AG09319 (cell line): ENCODE measurements at places on chromosomes 2 and 18.
A peak's percentile ranks its signal among the peaks of the same experiment; 100 is the strongest.

GRCh38 chr2:855177-855576 is 95.5 kb upstream of the SNTG2 start:
- DNase-seq = no peak

DNA sequence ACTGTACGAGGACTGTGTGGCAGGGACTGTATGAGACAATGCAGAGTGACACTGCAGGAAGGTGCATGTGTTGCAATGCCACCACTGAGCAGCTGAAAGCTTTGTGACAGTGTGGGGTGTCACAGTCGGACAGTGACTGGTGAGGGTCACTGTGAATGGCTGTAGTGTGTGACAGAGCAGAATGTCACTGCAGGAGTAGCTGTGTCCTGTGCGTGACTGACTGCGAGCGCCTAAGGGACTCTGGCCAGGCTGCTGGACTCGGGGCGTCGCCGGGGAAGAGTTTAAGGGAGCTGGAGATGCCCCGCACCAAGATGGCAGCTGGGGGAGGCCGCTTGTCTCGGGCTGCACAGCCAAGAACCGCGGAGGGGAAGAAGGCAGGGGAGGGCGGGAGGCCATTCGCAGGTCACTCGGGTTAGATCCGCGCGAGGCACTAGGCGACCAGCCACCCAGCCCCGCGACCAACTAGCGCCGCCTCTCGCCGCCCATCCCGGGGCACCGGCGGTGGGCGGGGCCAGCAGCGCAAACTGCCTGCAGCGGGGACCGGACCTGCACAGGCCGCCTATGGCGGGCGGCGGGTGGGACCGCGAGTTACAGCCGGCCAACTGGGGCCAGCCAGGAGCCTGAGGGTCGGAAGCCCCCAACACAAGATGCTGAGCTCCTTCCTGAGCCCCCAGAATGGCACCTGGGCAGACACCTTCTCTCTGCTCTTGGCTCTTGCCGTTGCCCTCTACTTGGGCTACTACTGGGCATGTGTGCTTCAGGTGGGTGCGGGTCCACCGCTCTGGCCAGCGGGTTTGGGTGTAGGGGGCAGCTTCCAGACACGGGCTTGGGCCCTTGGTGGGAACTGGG is at the start of gene ABHD1:
Gene ABHD1, plus strand, starts transcription at position 514 of the 849 bp plus-strand sequence. Its CDS starts 134 bp downstream, at position 648.
- DNase-seq = no peak

DNA sequence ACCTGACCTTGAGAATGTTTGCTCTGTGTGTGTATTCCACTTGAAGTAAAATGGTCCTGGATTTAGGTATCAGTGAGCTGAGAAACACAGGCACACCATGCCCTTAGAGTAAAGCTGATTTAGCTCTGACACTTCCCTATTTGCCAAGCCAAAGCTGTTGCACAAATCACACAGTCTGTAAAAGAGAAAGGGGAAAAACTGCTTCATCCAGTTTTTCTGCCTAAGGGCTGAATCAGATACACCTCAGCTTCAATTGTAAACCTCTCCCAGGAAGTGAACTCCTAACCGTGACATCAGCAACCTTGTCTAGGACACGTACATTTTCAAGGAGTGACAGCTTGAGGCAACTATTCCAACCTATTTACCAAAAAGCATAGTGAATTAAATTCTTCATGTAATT is 150.4 kb downstream of the NR4A2 start:
- DNase-seq = no peak

- DNase-seq = no peak
These were observed 179.7 kb downstream of the TRIB2 start for GRCh38 chr2:12896318-12896982.

- no peak for DNase-seq
These were observed 184.1 kb upstream of the TMEM200C start for GRCh38 chr18:6079406-6079805.

GRCh38 chr2:239779584-239779983 is 245.6 kb downstream of the NDUFA10 start:
- DNase-seq = no peak

GRCh38 chr18:66994790-66995189 is 390.9 kb upstream of the CDH19 start:
- DNase-seq = no peak

GRCh38 chr2:193837111-193837738 is 1642.5 kb upstream of the TMEFF2 start:
- DNase-seq = no peak

- no peak for DNase-seq
These were observed 638 bp upstream of the LPIN1 start for GRCh38 chr2:11745613-11746375.

GRCh38 chr2:112032689-112033465 is 22.2 kb upstream of the TMEM87B start:
- DNase-seq = no peak

- DNase-seq = no peak
These were observed 19.5 kb downstream of the BCL2 start for GRCh38 chr18:63299837-63300745.

GRCh38 chr18:53489266-53489665 is 735.2 kb downstream of the MBD2 start:
- DNase-seq = no peak

GRCh38 chr2:199144036-199144435 is 313.7 kb downstream of the SATB2 start:
- no peak for DNase-seq

GRCh38 chr2:104707056-104707455 is 146.9 kb upstream of the POU3F3 start:
- DNase-seq = no peak

DNA sequence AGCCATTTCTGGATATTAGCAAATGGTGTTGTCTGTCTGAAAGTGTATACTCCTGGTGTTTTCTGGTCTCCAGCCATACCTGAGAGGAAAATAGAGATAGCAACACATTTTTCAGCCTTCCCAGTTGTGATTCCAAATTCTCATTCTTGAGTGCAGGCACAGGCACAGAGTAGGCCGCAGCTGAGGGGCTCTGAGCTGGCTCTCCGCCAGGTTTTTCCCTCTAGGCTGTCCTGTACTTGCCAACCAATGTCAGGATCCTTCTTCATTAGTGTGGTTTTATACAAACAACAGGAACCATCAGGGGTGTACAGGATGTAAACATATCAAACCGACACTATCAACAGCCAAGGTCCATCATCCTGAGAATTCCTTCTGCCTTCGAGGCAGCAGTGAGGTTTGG is 1733.6 kb upstream of the CELF4 start:
- DNase-seq = no peak

DNA sequence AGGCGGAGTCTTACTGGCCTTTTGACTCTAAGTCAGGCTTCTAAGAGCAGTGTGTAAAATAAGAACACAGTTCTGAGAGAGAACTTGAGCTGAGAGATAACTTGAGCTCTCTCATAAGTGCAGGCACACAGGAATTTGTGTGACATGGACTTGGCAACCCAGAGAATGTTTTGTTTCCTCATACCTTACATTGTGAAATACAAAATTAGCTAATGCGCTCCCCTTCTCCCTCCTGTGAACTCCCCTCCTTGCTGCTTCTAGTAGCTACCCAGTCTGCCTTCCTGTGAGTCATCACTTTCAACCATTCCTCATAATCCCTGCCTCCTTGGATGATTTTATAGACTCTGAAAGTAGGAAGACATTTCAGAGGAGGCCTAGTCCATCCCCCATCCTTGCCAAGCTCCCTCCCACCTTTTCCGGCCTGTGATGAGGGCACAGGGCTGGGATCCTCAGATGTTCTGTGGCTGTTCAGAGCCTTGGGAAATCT is 22.6 kb downstream of the FER1L5 start:
- peak; percentile 97 for DNase-seq
